Activated CD4-positive, alpha-beta T cell treated with anti-CD3 and anti-CD28 coated beads, Interleukin-2, amount 10 ng/mL, durations not matched to agents 7 days and 5 days (primary cell): ENCODE measurements at places on chromosomes 16 and 17.
A peak's percentile ranks its signal among the peaks of the same experiment; 100 is the strongest.

- H3K27me3 ChIP-seq, result peaks cover 2% of the 10 kb centered on the region
- no peaks in the 10 kb centered on the region for H3K36me3 ChIP-seq
- no peaks in the 10 kb centered on the region for H3K4me1 ChIP-seq
- H3K27ac ChIP-seq, result no peak overlapping the region
Observed at GRCh38 chr16:66084306-66084705, 282.2 kb upstream of the CDH5 start.

DNA sequence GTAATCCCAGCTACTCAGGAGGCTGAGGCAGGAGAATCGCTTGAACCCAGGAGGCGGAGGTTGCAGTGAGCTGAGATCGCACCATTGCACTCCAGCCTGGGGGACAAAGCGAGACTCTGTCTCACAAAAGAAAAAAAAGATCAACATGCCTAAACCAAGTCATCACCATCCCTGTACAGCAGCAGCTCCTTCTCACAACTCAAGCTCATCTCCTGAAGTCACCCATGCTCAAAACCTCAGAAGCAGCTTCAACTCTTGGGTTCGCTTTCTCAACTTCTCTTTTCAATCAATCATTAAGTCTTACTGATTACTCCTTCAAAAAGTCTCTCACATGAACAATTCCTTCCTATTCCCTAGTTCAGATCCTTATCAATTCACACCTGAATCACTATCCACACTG, 31.3 kb downstream of the PHLPP2 start:
- H3K4me1 ChIP-seq, result peaks cover 5% of the 10 kb centered on the region
- no peak overlapping the region for H3K4me3 ChIP-seq
- no peak overlapping the region for H3K27ac ChIP-seq
- no peaks in the 10 kb centered on the region for H3K27me3 ChIP-seq
- no peak for DNase-seq

DNA sequence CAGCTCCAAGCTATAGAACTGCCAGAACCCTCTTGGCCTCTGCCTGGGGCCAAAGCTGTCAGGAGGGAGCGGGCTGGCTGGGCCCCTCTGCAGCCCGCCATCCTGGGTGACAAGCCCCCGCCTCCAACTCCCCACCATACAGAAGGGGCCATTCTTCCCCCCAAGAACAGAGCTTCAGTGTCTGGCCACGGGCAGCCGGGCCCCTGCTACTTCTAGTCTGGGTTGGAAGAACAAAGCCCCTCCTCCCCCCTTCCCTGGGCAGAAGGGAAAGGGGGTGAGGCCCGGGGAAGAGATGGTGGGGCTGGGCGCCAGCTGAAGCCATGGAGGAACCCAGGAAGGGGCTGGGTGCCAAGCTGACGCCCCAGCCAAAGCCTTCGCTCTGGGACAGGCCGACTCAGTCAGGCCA, 9.0 kb downstream of the NAT9 start:
- DNase-seq, result no peak
- H3K27me3 ChIP-seq, result no peaks in the 10 kb centered on the region

DNA sequence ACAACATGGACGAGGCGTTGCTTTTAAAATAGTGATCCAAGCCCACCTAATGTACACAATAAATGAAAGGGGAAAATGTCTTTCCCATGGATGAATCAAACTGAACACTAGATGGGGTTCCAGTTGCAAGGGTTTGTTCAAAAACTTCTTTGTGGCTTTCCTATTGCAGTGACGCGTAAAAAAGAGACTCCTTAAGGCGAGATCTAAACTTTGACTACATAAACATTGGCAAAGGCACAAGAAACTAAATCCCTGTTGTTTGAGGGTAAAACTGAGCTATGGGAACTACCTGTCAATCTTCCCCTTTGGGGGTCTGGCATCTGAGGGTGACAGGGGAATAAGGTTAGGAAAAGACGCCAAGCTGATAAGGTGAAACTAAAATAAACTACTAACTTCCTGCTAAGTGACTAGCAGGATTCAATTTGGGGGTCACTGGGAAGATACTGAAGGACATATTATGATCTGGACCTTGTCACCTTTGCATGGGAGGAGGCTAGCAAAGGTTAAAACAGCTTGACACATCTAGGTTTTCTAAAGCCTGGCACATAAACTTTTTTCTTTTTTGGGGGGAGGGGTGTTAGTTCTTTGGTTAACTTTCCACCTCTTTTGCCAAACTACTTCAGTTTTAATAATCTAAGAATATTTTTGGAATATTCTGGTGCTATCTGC, 4.7 kb downstream of the SALL1 start:
- DNase-seq, result no peak
- H3K4me1 ChIP-seq, result no peaks in the 10 kb centered on the region
- H3K4me3 ChIP-seq, result no peak overlapping the region
- H3K27ac ChIP-seq, result no peak overlapping the region
- no peaks in the 10 kb centered on the region for H3K36me3 ChIP-seq
- peaks cover 53% of the 10 kb centered on the region for H3K27me3 ChIP-seq

DNA sequence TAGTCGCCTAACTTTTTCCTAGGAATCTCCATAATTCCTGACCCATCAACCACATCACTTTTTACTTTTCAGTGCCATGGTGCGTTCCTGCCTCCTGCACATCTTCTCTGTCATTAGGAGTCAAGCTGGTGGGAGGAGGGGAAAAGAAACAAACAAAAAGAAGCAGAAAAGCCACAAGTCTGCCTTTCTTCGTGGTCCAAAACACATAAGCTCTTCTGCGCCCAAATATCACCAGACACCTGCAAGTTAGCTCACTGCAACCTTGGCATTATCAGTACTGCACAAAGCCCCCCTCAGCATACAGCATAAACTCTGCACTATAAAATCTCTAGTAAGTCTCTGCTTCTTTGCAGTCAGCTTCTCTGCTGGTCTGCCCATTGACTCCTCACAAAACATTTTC, 295.3 kb downstream of the HS3ST3B1 start:
- no peak for DNase-seq
- no peaks in the 10 kb centered on the region for H3K4me1 ChIP-seq
- H3K4me3 ChIP-seq, result no peak overlapping the region

DNA sequence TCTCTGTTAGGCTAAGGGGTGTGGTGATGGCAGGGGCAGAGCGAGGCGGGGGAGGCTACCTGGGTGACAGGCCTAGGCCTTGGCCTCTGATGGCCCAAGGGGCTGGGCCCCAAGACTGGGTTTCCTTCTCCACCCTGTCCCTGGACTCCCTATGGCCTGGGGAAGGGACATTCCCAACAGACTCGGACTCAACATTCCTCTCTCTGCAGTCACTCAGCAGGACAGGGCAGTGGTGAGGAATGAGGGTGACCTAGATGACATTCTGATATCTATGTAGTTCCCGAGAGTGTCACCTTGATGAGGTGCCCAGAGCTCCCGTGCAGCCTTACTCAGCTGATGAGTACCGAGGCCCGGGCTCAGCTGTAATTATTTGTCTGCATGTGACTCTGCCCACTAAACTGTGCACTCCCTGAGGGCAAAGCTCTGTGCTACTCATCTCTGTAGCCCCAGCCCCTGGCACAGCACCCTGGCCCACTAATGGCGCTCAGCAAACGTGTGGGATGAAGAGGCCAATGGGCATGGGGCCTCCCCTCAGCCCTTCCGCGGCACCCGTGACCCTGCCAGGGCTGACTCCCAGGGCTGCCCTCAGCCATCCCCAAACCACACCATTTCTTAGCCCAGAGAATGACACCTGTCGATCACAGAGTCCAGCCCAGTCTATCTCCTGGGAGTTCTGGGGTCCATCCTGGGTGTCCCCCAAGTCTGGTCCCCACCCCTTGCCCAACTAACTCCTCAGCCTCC, 2.2 kb downstream of the PLCD3 start:
- H3K27ac ChIP-seq, result no peak overlapping the region
- DNase-seq, result no peak
- H3K36me3 ChIP-seq, result no peaks in the 10 kb centered on the region
- H3K27me3 ChIP-seq, result peaks cover 6% of the 10 kb centered on the region
- no peak overlapping the region for H3K4me3 ChIP-seq

- H3K27ac ChIP-seq, result no peak overlapping the region
- DNase-seq, result no peak
- H3K36me3 ChIP-seq, result peaks cover 6% of the 10 kb centered on the region
- H3K27me3 ChIP-seq, result no peaks in the 10 kb centered on the region
- peaks cover 56% of the 10 kb centered on the region for H3K4me1 ChIP-seq
Observed at GRCh38 chr17:14332331-14332730, 31.4 kb downstream of the HS3ST3B1 start.

- no peak overlapping the region for H3K27ac ChIP-seq
- no peaks in the 10 kb centered on the region for H3K27me3 ChIP-seq
- no peak overlapping the region for H3K4me3 ChIP-seq
- no peaks in the 10 kb centered on the region for H3K4me1 ChIP-seq
Observed at GRCh38 chr17:80511222-80512180, 33.1 kb upstream of the RPTOR start.

DNA sequence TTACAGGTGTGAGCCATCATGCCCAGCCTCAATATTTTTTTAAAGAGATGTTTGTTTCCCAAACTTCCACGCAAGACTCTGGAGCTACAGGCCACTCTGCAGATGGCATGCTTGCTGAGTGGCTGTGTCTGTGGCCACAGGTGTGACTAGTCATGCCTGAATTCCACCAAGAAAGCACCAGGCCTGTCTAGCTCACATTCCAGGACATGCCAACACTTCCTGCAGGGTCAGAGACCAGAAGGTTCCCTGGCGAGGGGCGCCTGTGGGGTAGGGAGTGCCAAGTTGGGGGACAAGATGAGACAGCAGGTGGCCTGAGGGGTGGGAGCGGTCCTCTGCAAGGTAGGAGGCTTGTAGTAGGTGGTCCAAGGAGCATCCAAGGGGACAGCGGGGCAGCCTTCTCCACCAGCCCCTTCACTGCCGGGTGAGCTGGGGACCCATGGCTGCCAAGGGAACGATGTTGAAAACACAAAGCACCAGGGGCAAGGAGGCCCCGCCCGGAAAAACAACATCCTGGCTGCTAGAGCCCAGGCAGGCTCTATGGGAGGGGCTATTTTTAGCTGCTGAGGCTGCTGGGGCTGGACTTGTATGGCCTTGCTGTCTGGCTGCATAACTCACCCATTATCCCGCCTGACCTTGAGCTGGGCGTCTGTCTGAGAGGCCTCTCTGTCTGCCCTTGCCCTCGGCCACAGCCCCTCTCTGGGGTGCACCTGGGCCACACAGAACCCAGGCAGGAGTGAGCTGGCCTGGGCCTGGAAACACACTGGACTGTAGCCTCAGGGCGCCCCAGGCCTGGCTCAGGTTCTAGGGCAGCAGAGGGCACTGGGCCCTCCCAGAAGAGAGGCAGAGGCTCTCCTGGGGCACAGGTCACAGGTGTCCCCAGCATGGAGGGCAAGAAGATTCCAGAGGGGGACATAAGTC, 5.7 kb downstream of the TRIM47 start:
- no peaks in the 10 kb centered on the region for H3K27me3 ChIP-seq
- peak; percentile 88 for DNase-seq
- H3K4me3 ChIP-seq, result peak overlapping the region; percentile 45
- peak overlapping the region; percentile 97 for H3K27ac ChIP-seq

DNA sequence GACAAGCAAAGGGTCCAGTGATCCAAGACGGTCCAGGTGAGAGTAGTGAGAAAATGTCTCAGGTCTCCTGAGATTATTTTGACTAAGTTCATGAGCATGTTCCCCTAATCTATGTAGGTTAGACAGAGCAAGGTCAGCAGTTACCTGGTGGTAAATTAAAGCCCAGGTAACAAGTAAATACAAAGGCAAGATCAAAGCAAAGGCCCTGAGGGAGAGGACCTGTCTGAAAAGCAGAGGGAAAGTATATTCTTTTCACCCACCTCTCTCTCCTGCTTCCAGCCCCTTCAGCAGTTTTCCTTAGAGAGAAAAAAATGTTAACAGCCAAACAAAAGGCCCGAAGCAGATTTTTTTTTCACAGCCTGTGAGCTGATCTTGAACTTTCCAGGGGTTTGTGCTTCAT, 302.7 kb downstream of the MAP2K6 start:
- no peaks in the 10 kb centered on the region for H3K36me3 ChIP-seq
- DNase-seq, result no peak
- H3K27me3 ChIP-seq, result no peaks in the 10 kb centered on the region

GRCh38 chr17:80260791-80261158, at the start of gene RNF213:
Gene RNF213 (plus strand): TSS chr17:80260852. CDS start chr17:80263682, 2,830 bp downstream.
- H3K36me3 ChIP-seq, result peaks cover 28% of the 10 kb centered on the region
- peak within 1 kb of the TSS; percentile 98 for H3K27ac ChIP-seq
- H3K27me3 ChIP-seq, result no peaks in the 10 kb centered on the region
- H3K4me1 ChIP-seq, result peaks cover 70% of the 10 kb centered on the region
- peak within 1 kb of the TSS; percentile 94 for H3K4me3 ChIP-seq

- H3K36me3 ChIP-seq, result peaks cover 23% of the 10 kb centered on the region
- no peak for DNase-seq
- no peaks in the 10 kb centered on the region for H3K27me3 ChIP-seq
- no peaks in the 10 kb centered on the region for H3K4me1 ChIP-seq
- H3K4me3 ChIP-seq, result no peak overlapping the region
- H3K27ac ChIP-seq, result no peak overlapping the region
Observed at GRCh38 chr17:36501351-36501750, 14.9 kb downstream of the ZNHIT3 start.

GRCh38 chr17:38681096-38681495, 6.3 kb upstream of the EPOP start:
- H3K4me1 ChIP-seq, result peaks cover 16% of the 10 kb centered on the region
- DNase-seq, result no peak
- peaks cover 2% of the 10 kb centered on the region for H3K27me3 ChIP-seq
- H3K27ac ChIP-seq, result no peak overlapping the region
